ENCODE measurements at places on chromosomes 3 and 15. TPM values are rescaled to one million over a fixed set of nuclear protein-coding genes. Genes with fewer than 3 reads are reported as not detected.

The PLA2G4F gene
- 0.07 TPM for polyA plus RNA-seq

The MAP2K5 gene
- polyA plus RNA-seq: 4.0 TPM

The ATP13A5 gene
- not detected for polyA plus RNA-seq

The CSPG5 gene
- polyA plus RNA-seq: 0.15 TPM

The GOLGA6A gene
- polyA plus RNA-seq: not detected

The CAPN3 gene
- polyA plus RNA-seq: 4.6 TPM

The HCLS1 gene
- polyA plus RNA-seq: not detected

The PRC1 gene
- 137 TPM for polyA plus RNA-seq

The PLXNB1 gene
- polyA plus RNA-seq: 179 TPM

The FAM3D gene
- not detected for polyA plus RNA-seq

The DLEC1 gene
- 0.09 TPM for polyA plus RNA-seq

The SLCO2A1 gene
- 0.14 TPM for polyA plus RNA-seq

The SERP1 gene
- 61.2 TPM for polyA plus RNA-seq

The ISLR gene
- not detected for polyA plus RNA-seq

The PLA2G4D gene
- polyA plus RNA-seq: 0.21 TPM

The GAP43 gene
- polyA plus RNA-seq: not detected

The P2RY1 gene
- not detected for polyA plus RNA-seq

The U2SURP gene
- polyA plus RNA-seq: 41.3 TPM

The CELSR3 gene
- polyA plus RNA-seq: 6.7 TPM

The LRTM1 gene
- polyA plus RNA-seq: not detected

The CYP1A2 gene
- 0.09 TPM for polyA plus RNA-seq

The GOLGA8H gene
- polyA plus RNA-seq: 0.16 TPM

The CCR8 gene
- polyA plus RNA-seq: not detected

The ACAN gene
- polyA plus RNA-seq: not detected

The ROPN1 gene
- not detected for polyA plus RNA-seq

The CACNA2D2 gene
- not detected for polyA plus RNA-seq

The FGD5 gene
- polyA plus RNA-seq: 0.17 TPM

The ANKDD1A gene
- polyA plus RNA-seq: 0.48 TPM

The MITF gene
- polyA plus RNA-seq: 0.12 TPM

The SEC22C gene
- polyA plus RNA-seq: 20.0 TPM

The P2RY12 gene
- polyA plus RNA-seq: not detected

The RASGRF1 gene
- polyA plus RNA-seq: 1.2 TPM
